ENCODE measurements at places on chromosomes 1 and 21.
A peak's percentile ranks its signal among the peaks of the same experiment; 100 is the strongest.

- no peak for DNase-seq
Measured at GRCh38 chr1:186113461-186113860, 261.6 kb downstream of the TPR start.

DNA sequence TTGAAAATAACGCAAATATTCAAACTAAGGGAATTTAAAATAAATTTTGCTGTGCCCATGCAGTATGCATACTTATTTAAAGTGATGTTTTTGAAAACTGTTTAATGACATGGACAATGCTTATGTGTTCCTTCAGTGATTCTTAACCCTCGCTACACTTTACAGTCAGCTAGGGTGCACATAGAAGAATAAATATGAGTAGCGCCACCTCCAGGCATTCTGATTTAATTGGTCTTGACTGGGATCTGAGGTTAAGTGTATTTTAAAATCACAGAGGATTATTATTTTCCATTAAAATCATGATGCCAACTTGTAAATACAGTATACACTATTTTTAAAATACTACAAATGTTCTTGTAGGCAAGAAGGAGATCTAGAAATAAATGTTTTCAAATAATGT lies 373.5 kb upstream of the ADGRL4 start:
- peak; percentile 3 for DNase-seq

GRCh38 chr1:37602750-37603694 lies 7.3 kb upstream of the GNL2 start:
- DNase-seq, result peak; percentile 43

- DNase-seq, result peak; percentile 94
Measured at GRCh38 chr1:58932859-58933598, 149.2 kb upstream of the JUN start.

DNA sequence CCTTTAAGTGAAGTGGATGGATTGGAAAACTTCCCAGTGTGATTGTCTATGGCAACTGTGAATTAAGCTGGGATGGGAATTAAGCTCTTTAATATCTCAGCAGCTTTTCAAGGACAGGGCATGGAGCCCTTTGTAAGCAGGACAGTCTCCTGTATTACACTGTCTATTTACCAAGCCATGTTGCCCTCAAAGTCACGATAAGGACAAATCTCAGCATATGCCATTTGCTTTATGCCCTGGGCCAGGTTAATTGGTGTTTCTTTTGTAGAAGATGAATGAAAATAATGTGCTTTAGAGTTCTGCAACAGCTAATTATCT lies 17.6 kb downstream of the UTP25 start:
- no peak for DNase-seq

DNA sequence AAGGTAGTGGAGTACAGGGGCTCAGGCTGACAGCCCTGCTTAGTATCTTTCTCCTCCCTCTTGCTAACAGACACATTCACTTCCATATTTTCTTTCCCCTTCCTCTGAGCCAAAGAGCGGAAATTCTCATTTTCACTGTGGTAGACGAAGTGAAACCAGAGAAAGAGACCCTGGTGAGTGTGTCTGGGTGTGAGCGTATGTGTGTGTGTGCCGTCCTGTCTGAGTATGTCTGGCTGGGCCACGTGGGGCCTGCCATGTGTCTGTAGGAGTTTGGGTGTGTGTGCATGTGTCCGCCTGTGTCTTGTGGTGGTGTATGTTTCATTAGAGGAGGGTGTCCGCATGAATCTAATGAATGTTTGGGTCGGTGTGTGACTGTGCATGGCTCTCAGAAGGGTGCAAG lies 1.7 kb downstream of the COL8A2 start:
- no peak for DNase-seq

DNA sequence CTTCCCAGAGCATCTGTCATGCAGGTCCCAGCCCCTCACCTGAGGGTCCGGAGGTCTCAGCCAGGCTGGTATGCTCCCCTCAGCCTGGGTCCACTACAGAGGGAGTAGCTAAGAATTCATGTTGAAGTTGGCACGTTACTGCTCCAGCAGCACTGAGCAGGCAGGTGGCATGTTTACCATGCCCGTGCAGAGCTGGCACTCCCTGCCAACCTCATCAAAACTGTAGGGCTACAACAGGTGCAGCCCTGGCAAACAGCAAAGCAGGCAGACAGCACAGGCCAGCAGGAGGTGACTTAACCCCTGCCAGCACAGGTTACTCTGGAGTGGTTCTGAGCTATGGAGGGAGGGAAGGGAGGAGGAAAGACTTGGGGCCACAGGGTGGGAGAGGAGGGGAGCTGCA lies 46.4 kb downstream of the NUAK2 start:
- no peak for DNase-seq

DNA sequence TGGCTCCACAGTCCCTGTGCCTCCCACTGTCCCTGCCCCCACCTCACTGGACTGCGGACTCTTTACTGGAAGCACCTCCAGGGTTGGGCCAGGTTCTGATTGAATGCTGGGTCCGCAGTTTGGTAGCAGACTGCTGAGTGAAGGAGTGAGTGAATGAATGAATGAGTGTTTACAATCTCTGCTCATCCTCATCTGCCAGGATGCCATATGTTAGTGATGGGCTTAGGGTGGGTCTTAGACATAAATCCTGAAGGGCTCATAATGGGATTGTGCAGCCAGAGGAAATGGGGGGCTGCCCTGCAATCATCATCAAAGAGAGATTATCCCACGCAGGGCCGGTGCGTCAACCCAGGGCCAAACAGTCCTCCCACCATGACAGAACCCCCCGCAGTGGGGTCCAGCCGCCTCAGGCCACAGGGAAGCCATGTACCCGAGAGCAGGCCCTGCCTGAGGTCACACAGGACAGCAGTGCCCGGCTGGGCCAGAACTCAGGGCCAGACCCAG lies 26.1 kb downstream of the SLC1A7 start:
- no peak for DNase-seq

DNA sequence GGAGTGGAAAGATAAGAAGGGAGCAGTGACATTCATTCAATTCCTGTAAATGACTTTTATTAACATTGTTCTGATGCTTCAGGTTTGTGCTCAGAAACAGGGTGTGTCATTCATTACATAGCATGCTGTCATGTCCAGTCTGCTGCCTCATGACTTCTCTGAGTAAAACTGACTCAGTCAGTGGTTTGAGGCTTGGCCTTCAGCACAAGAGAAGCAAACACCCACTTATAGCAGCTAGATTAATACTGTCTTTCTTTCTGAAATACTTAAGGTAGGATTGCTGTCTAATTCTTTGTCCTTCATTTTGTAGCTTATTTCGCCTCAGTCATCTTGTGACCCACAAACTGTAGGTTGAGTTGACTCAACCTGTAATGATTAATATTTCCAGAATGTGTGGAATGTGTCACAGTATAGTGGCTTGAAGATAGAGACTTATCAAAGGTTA lies 32.9 kb downstream of the RASAL2 start:
- DNase-seq, result peak; percentile 92

- DNase-seq, result no peak
Measured at GRCh38 chr1:242206994-242207393, 208.1 kb upstream of the MAP1LC3C start.

DNA sequence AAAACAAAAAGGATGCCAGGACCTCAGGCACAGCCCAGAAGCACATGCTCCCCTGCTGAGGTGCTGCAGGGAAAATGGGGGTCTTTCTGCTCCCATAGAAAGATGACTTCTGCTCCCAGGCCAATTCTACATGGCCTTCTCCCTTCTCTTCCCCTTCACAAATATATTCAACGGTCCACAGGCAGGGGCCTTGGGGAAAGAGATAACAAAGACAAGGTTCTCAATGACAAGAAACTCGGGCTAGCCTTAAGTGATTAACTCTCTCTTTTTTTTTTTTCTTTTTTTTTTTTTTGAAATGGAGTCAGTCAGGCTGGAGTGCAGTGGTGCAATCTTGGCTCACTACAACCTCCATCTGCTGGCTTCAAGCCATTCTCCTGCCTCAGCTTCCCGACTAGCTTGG lies 54.2 kb downstream of the H3-3A start:
- no peak for DNase-seq

DNA sequence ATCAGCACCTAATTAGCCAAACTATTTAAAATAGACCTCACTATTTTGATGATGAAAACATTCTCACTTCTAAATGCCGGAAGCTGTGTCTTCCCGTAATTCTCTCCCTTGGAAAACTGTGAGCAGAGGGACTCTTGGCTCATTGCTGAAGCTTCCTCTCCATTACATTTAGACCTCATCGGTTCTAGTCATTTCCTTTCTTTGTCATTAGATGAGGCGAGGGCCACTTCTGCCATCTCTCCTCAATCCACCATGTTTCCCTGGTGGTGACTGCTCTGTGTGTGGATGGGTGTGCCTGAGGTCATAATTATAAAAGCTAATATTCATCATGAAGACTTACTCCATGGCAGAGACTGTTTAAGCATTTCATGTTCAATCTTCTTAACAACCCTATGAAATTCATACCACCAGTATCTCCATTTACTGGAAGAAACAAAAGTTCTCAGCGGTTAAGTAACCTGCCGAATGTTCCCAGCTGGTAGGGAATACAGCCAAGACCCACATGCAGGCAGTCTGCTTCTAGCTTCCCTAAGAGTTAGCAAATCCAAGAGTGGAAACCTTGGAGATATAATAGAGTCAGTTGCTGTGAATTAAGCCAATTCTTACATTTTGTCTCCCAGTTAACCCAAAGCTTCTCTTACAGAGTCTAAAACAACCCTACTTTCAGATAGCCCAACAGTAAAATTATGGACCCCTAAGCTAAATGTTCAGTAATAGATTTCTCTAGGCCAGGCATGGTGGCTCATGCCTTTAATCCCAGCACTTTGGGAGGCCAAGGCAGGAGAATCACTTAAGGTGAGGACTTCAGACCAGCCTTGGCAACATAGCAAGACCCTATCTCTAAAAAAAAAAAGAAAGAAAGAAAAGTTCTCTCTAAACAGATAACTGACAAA lies 156.2 kb downstream of the ZBTB18 start:
- no peak for DNase-seq

DNA sequence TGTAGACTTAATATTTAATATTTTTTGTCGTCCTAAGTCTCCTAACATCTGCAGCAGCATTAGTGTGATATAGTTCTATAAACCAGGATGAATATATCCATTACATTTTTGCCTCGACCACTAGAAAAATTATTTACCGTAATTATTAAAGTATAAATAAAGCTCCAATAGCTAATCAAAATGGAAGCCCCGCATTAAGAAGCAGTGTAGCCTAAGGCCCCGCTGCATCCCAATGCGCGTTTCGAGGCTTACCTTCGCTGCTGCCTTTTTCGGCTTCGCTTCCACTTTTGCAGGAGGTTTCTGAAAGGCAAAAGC lies 891 bp downstream of the HMGN1 start:
- DNase-seq, result no peak

DNA sequence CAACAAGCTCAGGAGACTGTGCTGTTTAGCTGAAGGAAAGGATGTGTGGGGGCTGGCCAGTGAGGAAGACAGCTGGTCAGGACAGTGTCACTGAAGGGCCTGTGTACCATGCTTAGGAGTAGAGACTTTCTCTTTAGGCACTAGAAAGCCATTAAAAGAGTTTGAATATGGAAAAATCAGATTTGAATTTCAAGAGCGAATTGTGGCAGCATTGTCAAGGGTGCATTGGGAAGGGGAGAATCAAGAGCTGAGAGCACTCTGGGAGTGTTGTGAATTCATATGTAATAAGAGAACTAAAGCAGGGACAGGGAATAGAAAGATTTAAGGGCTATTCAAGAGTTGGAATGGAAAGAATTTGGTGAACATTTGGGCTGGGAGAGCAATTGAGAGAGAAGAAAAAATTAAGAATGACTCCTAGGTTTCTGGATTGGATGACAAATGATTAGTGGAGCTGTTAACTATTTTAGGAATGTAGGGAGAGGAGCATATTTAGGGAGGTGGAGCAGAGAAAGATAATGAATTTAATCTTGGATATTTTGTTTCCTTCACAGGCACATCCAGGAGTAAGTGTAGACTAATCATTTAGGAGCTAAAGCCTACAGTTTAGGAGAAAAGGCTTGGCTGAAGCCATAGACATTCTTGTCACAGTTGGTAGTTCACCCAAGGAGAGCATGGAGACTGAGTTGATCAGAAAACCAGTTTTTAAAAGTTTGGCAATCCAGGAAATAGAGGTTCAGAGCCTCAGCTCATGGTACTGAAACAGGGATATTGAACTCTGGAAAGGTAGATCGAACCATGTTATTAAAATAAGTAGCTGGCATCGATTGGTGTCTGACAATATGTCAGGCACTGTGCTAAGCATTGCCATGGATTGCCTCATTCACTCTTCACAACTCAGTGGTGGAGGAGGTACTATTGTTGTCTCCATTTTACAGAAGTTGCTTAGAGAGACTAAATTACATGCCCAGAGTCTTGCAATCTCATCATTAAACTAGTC lies 23.1 kb upstream of the TOR3A start:
- DNase-seq, result peak; percentile 37

All from M059J (cell line).